ENCODE measurements at places on chromosomes 3 and 15.

DNA sequence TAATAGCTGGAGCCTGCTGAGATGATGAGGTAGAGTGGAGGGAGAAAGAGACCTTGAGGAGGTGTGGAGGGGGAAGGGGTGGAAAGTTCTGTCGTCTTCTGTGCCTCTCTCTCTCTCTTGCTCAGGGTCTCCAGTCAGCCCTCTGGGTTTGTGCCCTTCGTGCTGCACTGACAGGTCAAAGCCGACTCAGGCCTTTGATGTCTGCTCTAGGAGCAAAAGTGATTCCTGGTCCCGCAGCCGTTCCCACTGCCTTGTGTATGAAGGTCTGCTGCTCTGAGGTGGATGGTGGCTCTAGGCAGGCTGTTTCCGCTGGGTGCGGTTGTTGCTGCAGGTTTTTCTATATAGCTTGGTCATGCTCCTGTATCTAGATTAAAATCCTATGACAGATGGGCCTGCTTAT is 89.4 kb downstream of the IGF1R start:
- no peak for DNase-seq

DNA sequence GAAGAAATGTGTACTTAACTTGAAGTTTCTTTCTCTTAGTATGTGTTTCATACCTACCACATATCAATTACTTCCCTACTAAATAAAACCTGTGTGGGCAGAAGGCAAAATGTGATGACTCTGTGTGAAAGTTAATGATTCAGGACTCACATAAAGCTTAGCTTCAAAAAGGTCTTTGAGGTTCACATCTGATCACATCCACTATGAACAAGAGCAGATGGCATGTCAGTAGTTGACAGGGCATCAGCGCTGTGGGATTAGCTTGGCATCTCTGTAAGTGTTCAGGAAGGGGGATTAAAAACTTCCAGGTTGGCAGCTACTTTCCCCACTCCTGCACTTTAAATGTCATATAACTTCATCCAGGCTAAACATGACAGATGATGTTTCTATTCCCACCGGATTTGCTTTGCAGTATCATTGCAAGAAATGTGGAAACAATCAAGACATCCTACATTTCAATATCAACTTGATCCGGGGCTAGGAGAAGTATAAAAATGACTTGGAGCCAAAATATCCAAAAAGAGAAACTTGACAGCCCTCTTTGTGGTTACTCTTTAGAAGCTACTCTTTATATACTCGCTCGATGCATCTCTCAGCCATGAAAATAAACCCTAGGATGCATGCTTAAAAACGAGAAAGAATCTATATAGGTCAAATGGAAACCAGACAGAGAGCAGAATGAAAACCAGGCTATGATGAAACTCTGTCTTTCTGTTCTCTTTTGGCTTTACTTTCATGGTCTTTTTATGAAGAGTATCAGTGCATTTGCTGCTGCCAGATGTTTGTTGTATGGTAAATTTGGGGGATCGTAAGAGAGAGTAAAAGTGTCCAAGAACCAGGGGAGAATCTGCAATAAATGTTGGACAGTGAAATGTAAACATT is 273.1 kb upstream of the ALCAM start:
- no peak for DNase-seq

DNA sequence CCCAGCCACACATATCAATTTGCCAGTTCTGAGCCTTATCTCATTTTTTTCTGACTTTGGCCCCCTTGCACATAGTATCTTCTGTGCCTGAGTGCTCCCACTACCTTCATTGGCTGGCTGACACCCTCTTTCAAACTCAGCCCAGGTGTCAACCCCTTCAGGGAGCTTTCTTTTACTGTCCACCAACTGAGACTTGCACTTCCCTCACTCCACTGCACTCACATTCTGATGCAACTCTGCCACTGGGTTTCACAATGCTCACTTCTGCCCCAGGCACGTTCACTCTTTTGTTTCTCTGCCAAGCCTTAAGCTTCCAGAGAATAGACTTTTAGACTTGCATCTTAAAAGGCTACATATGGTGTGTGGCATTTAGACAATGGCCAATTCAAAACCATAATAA is 101.5 kb upstream of the CBLB start:
- DNase-seq: no peak

DNA sequence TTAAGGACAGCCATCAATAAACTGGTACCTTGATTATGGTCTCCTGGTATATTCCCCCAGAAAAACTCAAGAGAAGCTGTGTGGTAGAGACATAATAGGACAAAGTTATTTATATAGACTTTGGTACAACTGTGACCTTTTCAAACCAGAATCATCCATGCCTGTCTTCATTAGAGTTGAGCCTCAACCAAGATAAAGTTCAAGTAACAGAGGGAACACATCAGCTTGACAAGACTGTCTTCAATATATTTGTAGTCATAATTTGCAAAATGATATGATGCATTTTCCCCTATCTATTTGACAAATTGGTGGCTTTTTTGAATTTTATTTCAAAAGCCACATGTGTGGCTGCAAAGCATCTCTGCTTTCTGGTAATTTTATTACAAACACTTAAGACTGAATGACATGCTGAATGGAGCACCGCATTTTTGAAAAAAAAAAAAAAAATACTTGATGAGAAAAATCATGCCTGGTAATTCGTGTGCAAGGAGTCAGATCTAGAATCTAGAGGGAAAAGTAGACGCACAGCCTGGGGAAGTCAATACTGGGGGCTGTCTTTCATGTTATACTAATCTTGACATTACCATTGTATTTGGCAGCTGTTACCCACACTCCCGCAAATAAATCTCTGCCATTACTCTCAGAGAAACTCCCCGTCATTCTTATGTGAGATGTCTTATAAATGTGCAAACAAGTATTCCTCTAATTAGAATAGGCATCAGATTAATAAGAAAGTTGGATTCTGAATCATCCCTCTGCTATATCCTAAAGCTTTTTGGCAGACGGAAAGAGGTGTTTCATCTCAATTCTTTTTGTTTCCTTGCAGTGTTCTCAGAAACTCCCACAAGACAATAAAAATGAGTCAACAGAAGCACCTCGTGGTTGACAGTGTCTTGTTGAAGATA is 554.8 kb upstream of the CBLB start:
- no peak for DNase-seq

- no peak for DNase-seq
Measured at GRCh38 chr3:168272343-168272985, 176.7 kb upstream of the GOLIM4 start.

GRCh38 chr3:150409512-150410310 is 1.6 kb downstream of the TSC22D2 start:
- peak; percentile 63 for DNase-seq

- no peak for DNase-seq
Measured at GRCh38 chr3:37291275-37291700, 116.9 kb upstream of the LRRFIP2 start.

DNA sequence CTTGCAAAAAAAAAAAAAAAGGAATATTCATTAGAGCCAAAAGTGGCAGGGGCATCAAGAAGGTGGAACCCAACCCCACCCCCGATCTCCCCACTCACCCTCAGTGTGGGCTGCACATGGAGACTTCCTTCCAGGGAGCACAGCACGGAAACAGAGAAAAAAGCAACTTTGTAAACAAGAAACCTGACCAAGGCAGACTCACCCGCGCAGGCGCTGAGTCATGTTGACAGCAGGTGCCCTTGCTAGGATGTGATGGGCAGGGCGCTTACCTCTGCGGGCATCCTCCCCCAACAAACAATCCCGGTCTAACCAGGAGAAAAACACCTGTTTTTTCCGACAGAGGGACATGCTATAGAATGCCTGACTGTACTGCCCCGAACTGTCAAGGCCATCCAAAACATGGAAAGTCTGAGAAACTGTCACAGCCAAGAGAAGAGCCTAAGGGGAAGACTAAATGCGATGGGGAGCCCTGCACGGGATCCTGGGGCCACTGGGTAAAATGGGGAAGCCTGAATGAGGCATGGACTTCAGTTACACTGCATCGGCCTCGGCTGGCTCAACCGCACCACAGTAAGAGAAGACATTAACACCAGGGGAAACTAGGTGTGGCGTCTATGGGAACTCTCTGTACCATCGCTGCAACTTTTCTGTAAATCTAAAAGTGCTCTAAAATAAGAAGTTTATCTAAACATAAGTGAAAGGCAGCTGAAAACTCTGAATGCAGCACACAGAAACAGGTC is 66.7 kb upstream of the GATA2 start:
- no peak for DNase-seq

DNA sequence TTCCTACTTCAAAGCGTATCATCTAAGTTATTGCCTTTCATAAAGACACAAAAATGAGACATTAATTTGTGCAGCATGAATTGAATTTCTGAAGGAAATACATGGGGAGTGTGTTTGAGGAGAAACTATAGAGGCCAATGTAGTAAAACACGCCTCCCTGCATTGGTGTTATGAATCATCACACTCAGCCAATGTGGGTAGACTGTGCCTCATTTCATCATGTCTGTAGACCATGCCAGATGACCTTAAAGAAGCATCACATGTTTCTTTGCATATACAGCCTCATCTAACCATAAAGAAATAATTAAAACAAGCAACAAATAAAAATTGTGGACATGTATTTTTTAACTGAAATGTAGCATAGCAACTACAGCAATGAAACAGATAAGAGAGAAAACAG is 486.0 kb upstream of the ADAMTS9 start:
- no peak for DNase-seq

- DNase-seq: no peak
Measured at GRCh38 chr3:50395070-50395860, 35.9 kb upstream of the TMEM115 start.

DNA sequence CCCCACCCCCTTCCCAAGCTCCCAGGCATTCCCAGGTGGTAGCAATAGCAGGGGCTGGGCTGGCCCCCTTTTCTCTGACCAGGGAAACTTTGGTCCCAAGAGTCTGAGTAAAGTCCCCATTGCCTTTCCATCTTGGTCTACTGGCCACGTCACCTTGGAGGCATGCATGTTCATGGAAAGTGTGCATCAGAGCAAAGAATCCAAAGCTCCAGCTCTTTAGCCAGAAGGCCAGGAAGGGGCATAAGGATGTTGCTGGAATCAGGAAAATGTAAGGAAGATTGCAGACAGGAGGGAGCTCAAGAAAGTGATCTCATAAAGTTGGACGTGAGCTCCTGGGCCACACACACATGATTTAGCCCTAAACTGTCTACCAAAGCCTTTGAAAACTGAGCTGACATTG is 63.6 kb downstream of the KBTBD12 start:
- DNase-seq: no peak

GRCh38 chr3:133750259-133750656 is 4.1 kb downstream of the TF start:
- no peak for DNase-seq

DNA sequence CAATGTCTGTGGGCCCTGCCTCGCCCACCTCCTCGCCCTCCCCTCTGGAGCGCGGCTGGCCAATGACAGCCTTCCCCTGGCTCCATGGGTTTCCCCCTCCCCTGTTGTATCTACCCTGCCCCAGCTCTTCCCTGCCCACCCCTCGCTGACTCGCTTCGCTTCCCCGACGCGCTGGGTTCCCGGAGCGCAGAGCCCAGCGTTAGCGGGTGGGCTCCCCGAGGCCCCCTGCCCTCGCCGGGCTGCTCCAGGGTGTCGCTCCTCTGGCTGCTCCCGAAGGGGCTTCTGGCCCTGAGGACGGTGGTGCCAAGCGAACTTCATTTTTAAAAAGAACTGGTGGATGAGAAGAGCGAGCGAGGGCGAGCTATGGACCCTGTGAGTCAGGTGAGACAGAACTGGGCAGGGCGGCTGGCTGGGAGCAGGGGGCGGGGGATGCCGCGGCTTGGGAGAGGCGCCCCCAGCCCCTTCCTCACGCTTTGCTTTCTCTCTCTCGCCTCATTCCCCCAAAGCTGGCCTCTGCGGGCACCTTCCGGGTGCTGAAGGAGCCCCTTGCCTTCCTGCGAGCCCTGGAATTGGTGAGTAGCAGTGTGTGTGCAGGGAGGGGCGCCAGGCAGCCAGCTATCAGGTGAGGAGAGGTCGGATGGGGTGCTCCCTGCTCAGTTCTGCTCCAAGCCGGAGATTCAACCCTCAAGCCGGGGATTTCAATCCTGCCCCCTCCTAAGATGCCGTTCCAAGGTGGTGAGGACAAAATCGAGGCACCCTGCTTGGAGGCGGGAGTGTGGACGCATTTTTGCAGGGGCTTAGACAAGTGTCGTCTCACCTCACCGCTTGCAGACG is at the start of gene SYNPR:
SYNPR (plus strand) TSS at position 138 of the 834 bp plus-strand sequence.
- peak; percentile 58 for DNase-seq

- peak; percentile 68 for DNase-seq
Measured at GRCh38 chr15:73631915-73632669, 1.1 kb downstream of the NPTN start.

DNA sequence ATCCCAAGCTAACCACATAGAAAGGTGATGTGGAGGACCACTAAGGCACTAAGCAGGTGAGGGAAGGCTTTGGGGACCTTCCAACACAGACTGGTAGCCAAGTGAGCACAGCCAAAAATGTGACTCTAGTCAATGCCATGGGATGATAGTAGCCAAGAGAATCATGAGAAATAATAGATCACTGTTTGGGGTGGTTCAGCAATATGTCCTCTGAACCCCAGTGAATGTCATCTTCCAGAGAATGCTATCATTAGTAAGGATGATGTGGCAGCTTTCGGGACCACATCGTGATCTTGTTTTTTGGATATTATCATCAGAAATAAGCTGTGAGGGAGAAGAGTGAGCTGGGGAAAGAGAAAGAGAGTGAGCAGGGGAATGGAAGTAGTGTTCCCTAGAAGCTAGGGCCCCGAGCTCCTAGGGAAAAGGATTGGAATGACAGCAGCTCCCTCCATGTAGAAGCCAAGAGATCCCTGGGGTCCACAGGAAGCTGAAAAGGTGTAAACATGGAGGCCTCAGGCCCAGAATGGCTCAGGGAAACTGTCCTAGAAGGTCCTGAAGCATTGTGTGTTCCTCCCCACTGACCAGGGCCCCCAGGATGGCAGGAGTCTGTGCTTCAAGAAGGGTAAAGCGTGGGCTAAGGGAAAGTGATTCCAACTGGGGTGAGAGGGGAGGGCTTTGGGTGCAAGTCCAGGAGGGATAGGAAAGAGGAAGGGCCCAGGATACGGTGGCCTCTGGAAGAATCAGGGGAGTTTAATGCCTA is 56.6 kb upstream of the KLF13 start:
- DNase-seq: no peak

DNA sequence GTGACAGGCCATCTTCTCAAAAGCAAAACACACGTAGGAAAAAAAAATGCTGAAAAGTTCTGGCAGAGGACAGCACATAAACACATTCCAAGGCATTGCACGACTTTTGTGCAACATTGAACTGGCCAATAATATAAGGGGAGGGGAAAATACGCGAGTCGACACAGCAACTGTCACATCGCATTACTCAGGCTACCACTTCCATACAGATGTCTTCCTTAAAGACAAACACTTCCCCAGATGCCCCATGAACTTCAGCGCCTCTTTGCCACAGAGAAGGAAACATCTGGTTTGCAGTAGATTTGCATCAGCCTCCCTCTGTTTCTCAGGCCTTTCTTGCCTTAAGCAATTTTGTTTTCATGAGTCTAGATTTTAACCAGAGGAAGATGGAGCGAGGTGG is 144.4 kb upstream of the IGF1R start:
- DNase-seq: no peak

GRCh38 chr15:65821070-65821469 is 29.0 kb upstream of the DENND4A start:
- DNase-seq: no peak

DNA sequence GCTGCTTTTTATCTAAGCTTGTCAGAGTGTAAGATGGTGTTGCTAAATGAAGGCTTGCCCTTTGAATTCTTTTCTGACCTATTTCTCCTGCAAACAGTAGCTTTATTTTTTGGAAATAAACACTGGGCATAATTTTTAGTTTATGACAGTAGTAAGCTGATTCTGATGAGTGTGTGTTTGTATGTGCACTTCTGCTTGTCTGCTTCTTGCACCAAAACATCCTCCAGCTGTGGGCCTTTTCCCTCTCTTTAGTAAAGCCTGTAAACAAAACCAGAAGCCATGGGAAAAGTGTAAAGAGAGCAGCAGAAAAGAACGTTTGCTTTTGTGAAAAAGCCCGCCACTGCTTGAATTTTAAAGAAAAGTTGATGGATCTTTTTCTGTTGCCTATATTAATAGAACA is 136.4 kb upstream of the IL12A start:
- no peak for DNase-seq
